ENCODE measurements at places on chromosomes 1 and 21.

DNA sequence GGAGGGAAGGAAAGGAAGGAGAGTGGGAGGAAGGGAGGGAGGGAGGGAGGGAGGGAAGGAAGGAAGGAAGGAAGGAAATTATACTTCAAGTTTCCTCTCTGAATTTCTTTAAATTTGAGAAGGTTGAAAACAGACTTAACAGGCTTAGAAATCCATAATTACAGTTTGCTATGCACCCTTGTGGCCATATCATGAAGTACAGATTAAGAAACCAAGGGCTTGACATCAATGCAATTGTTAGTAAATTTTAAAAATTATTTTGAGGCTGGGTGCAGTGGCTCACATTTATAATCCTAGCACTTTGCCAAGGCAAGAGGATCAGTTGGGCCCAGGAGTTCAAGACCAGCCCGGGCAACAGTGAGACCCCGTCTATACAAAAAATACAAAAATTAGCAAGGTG, 14.4 kb downstream of the ANP32E start:
- no peak for DNase-seq

DNA sequence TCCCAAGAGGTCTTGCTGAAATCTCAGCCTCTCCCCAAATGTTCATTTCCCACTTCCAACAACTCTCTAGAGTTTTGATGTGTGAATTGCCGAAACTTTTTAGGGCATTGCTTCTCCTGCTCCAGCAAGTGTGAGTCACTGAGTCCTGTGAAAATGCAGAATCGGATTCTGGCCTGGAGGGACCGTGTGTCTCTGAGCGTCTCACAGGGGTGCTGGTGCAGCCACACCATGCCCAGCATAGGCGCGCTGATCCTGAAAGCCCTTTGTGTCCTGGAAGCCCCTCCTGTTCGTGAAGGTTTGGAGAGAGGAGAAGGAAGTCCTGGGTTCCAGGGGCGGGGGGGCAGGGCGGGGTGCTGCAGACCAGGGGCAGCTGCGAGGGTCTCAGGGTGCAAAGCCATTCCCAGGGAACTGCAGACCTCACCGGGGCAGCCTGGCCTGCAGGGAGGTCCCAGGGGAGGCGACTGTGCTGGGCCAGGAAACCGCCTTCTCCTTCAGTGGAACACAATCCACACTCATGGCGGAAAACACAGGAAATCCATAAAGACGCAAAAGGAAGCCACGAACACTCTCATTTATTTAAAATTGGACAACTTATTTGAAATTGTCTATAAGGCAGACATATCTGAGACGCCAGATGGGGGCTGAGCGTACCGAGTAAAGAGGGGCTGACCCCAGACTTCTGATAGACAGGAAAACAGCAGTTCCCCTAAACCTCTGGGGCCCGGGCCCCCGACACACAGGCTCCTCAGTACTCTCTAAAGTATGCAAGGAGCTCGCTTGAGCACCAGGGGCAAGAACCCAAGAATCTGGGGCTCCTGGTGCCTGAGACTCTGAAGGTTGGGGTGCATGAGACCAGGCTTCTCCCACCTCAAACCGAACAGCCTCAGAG, 43.5 kb upstream of the ADARB1 start:
- no peak for DNase-seq

DNA sequence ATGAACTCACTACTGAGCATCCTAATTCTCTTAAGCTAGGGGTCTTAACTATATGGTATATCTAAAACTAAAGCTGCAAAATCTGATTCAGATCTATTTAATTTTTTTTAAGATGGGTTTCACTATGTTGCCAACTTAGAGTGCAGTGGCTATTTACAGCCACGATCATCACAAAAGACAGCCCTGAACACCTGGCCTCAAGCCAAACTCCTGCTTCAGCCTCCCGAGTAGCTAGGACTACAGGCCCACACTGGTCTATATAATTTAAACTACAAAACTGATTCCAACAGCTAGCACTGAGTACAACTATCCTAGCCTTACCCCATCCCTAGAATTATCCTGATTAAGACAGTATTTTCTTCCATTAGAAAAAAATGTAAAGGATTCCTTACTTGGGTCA, 37.1 kb downstream of the EIF4G3 start:
- no peak for DNase-seq

- no peak for DNase-seq
These were observed 41.6 kb upstream of the MROH9 start for GRCh38 chr1:170893655-170894297.

- no peak for DNase-seq
These were observed 47.2 kb downstream of the GNG12 start for GRCh38 chr1:67785847-67786753.

GRCh38 chr21:41236352-41236973, 68.5 kb downstream of the BACE2 start:
- no peak for DNase-seq

GRCh38 chr1:225777058-225777582, 506 bp upstream of the SRP9 start:
- DNase-seq, result no peak

- DNase-seq, result no peak
These were observed 36.8 kb upstream of the PODN start for GRCh38 chr1:53025034-53025768.

DNA sequence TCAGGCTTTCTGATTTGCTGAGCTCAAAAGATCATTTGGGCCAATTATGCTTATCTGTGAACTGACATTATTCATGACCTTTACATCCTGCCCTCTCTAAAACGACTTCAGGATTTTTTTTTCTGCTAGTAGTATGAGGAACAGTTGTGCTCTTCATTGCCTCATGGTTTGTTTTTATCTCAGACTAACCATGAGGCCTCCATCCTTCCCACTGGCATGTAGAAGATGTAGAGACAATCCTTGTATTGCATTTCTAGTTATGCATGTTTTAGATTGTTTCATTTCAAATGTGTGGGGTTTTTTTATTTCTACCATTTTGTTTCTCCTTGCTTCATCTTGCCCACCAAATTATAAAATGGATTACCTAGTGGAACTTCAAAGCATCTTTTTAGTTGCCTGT, 82.8 kb upstream of the C1orf87 start:
- no peak for DNase-seq

DNA sequence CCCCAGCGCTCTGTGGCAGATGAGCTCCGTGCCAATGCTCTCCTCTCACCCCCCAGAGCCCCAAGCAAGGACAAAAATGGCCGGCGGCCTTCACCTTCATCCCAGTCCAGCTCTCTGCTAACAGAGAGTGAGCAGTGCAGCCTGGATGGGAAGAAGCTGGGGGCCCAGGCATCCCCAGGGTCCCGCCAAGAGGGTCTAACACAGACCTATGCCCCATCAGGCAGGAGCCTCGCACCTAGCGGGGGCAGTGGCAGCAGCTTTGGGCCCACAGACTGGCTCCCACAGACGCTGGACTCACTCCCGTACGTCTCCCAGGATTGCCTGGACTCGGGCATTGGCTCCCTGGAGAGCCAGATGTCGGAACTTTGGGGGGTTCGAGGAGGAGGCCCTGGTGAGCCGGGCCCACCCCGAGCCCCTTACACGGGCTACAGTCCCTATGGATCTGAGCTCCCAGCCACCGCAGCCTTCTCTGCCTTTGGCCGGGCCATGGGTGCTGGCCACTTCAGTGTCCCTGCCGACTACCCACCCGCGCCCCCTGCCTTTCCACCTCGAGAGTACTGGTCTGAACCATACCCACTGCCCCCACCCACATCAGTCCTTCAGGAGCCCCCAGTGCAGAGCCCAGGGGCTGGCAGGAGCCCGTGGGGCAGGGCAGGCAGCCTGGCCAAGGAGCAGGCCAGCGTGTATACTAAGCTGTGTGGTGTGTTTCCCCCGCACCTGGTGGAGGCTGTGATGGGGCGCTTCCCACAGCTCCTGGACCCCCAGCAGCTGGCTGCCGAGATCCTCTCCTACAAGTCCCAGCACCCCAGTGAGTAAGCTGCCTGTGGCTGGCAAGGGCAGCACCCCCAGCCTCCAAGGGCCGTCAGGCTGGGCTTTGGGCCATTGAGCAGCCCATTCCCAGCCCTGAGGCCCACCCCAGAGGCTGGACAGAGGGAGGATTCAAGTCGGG, 8.7 kb downstream of the ZC3H12A start:
- no peak for DNase-seq

DNA sequence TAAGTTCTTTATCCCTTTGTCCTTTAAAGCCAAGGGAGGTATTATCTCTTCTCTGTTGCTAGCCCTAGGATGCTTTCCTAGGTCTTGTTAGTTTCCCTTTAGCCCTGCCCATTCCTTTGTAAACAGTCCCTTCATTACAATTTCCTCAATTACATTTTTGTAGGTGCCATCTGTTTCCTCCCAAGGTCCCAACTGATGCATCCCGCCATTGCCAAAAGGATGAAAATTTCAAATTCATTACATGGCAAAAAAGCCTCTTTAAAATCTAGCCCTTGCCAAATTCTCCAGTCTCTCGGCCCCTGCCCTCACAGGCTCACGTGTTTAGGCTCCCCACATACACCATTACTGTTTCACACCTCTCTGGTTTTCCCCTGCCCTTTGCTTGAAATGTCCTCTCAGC, 151.9 kb upstream of the C1orf87 start:
- no peak for DNase-seq

GRCh38 chr1:76142771-76143540, 68.4 kb downstream of the ST6GALNAC3 start:
- DNase-seq, result no peak

- no peak for DNase-seq
These were observed 12.3 kb upstream of the NFASC start for GRCh38 chr1:204858363-204858821.

DNA sequence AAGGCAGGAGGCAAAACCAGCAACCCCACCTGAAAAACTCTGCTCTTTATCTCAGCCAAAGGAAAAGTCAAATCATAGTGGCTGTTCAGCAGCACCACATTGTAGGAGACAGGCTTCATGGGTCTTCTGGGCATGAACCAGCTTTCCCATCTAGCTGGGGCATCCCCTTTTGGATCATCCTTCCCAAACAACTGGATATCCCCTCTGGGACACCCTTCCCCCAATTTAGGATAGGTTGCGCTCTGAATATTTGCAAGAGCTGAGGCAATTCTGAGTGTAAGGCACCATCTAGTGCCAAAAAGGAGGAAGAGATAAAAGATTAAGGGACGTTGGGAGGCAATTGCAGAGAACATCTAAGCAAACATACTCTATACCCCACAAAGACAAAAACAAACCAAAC, 295.8 kb downstream of the MATN1 start:
- DNase-seq, result no peak

DNA sequence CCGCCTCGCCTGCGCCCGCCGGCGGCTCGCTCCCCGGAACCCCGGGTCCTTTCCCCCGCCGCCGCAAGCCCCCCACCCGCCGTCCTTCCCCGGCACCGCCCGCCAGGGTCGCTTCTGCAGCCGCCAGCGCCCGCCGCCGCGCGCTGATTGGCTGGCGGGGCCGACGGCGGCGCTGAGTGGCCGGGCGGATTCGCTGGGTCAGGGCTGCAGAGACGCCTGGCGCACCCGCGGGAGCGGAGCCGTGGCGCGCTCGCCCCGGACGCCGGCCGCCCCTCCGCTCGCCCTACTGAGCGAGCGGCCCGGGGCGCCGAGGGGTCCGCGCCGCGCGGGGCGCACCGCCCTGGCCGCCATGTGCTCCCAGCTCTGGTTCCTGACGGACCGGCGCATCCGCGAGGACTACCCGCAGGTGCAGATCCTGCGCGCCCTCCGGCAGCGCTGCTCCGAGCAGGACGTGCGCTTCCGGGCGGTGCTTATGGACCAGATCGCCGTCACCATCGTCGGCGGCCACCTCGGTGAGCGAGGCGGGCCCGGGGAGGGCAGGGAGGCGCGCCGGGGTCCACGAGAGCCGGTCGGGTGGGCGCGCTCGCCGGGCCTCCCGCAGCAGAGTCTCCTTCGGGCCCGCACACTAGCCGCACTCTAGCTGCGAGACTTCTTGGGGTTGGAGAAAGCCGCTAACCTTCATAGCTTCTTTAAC, at the start of gene RIMKLA:
RIMKLA (plus strand) TSS at position 207 of the 694 bp plus-strand sequence; CDS start at position 350, 143 bp downstream.
- DNase-seq, result peak; percentile 74

GRCh38 chr1:116738673-116739370, 15.4 kb upstream of the CD2 start:
- DNase-seq, result peak; percentile 53

- no peak for DNase-seq
These were observed 65.0 kb downstream of the TEX35 start for GRCh38 chr1:178577882-178578281.

DNA sequence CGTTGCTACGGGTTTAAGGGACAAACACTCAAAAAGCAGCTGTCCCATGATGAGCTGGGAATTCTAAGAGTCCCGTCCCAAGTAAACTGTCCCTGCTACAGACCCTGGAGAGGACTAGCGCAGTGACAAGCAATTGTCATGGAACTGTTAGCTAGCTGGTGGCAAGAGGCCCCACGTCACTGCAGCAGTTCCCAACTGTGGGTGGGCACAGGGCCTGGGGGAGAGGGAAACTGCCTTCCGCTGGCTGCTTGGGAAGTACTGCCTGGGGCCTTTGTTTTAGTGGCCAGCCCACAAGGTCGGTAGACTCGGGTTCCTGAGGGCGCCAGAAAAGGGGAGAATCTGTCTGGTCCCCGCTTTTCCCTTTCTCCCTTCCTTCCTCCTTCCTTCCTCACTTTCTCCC, 97.4 kb downstream of the LACTBL1 start:
- no peak for DNase-seq

- DNase-seq, result no peak
These were observed 83.9 kb downstream of the TRABD2B start for GRCh38 chr1:47913225-47913823.

Data from stimulated activated effector memory CD8-positive, alpha-beta T cell treated with anti-CD3 and anti-CD28 coated beads, Interleukin-12 subunit alpha, Interleukin-12 subunit beta, amount 100 ng/mL, for 72 hours (primary cell).